ENCODE measurements at places on chromosomes 6 and 20.

DNA sequence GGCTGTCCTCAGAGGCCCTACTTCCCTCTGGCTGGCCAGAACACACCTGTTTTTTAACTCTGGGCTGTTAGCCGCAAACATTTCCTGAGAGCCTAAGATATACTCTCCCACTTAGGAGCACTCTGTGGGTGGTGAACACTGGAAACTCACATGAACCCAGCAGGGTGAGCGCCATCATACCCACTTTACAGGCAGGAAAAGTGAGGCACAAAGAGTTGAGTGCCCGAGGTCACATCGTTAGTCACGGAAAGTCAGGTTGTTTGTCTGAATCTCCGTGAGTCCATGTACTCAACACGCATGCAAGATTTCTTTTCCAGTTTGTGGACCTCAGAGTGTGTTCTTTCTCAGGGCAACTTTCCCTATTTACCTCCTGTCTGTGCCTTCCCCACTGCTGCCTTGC lies 1.9 kb downstream of the BAK1 start:
- DNase-seq, result no peak

GRCh38 chr20:11844691-11845090 lies 73.0 kb upstream of the BTBD3 start:
- DNase-seq, result no peak

DNA sequence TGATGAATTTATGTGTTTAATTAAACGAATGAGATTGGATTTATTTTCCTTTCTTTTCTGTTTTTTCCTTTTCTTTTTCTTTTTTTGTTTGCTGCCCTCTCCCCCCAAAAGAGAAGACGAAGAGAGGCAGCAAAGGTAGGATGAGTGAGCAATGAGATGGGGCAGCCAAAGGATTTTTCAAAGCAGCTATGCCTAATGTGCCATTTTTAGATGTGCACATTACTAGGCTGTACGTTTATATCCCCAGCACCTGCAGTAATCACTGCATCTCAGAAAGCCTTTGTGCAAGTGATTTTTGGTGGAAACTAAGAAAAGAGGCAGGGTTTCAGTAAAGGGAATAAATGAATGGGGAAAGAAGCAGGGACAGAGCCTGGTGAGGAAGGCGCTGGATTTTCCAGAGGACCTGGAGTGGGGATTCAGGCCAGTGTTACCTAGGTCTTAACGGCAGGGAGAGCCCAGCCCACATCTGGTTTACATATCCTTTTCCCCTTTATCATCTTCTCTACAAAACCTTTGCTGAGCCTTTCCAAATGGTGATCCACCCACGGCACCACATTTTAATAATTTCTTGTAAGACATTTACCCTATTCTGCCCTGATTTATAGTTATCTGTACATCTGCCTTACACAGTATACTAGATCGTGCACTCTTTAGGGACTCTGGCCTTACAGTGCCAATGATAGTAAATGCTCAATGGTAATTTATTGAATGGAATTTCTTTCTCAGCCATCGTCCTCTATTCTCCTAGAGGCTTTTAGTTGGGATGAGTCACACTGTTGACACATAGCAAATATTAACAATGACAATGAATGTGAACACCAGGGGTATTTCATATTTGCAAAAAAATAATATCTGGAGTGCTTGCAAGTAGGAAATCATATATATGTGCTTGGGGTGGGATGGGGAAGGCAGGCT lies 38.3 kb upstream of the ATXN1 start:
- no peak for DNase-seq

DNA sequence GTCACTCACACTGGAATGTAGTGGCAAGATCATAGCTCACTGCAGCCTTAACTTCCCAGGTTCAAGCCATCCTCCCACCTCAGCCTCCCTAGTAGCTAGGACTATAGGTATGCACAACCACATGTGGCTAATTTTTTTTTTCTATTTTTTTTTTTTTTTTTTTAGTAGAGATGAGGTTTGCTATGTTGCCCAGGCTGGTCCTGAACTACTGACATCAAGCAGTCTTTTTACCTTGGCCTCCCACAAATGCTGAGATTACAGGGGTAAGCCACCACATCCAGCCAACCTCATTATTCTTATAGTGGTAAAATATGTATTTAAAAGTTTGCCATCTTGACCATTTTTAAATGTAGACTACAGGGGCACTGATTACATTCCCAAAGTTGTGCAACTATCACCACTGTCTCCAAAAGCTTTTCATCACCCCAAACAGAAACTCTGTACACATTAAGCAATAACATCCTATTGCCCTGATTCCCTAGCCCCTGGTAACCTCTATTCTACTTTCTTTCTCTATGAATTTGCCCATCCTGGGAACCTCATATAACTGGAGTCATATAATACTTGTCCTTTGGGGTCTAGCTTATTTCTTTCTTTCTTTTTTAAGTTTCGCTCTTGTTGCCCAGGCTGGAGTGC lies 268.0 kb upstream of the JARID2 start:
- DNase-seq, result no peak

GRCh38 chr6:167907837-167908681 lies 81.3 kb downstream of the AFDN start:
- no peak for DNase-seq

- no peak for DNase-seq
Observed at GRCh38 chr6:146896062-146896813, 297.5 kb downstream of the ADGB start.

- no peak for DNase-seq
Observed at GRCh38 chr6:25942561-25943147, 12.2 kb upstream of the SLC17A2 start.

DNA sequence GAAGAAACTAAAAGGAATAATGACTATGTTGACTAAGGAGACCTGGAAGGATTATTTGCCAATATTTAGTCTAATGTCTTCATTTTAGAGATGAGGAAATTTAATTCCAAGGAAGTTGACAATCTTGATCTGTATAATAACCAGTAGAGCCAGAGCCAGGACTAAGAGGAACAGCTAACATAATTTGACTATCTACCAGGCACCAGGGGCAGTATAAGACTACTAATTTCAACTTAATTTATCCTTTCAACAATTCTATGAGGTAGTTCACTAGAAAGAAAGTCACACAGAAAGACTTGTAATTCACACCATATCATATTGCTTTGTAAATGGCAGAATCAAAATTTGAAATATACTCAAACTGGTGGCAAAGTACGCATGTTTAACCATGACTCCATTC lies 273.0 kb upstream of the STXBP5 start:
- no peak for DNase-seq

DNA sequence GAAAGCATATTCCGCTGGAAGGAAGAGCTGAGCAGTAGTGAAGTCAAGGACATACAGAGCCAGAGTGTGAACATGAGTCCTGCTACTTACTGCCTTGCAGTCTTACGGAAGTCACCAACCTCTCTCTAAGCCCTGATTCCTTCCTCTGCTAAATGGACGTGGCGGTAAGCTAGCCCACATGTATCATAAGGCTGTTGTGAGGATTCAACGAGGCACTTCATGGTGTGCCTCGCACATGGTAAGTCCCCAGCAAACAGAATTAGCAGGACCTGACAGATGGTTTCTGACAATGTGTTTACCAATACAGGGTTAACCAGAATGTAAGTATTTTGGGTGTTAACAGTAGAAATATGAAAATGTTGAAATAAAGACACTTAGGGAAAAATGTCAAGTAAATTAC lies 93.2 kb downstream of the IRF4 start:
- DNase-seq, result no peak

- DNase-seq, result no peak
Observed at GRCh38 chr6:44116641-44117382, 10.4 kb downstream of the MRPL14 start.

- DNase-seq, result no peak
Observed at GRCh38 chr6:43713643-43714310, 26.2 kb upstream of the MRPS18A start.

All from cerebellar nuclear complex (tissue), 1 donor.